Activated CD4-positive, alpha-beta T cell treated with anti-CD3 and anti-CD28 coated beads, Interleukin-2, amount 50 U/mL, for 48 hours (primary cell): ENCODE measurements at places on chromosomes 7 and 10.

- no peak for DNase-seq
These were observed 5.1 kb upstream of the HOXA11 start for GRCh38 chr7:27189997-27190748.

DNA sequence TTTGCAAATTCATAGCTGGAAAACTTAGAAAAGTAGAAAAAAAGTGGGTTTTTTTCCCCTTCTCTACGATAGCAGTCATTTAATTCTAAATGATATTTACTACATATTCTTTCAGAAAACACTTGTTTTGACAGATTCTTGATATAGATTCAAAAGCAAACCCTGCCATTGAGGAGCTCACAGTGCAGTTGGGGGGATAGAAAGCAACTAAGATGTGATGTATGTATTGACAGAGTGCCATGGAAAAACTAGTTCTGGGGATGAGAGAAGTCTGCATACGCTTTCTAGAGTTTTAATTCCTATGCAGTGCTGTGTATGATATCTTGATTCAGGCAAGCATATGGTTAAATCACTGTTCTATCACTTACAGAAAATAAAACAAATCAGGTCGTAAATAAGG, 436.6 kb upstream of the GHITM start:
- no peak for DNase-seq

DNA sequence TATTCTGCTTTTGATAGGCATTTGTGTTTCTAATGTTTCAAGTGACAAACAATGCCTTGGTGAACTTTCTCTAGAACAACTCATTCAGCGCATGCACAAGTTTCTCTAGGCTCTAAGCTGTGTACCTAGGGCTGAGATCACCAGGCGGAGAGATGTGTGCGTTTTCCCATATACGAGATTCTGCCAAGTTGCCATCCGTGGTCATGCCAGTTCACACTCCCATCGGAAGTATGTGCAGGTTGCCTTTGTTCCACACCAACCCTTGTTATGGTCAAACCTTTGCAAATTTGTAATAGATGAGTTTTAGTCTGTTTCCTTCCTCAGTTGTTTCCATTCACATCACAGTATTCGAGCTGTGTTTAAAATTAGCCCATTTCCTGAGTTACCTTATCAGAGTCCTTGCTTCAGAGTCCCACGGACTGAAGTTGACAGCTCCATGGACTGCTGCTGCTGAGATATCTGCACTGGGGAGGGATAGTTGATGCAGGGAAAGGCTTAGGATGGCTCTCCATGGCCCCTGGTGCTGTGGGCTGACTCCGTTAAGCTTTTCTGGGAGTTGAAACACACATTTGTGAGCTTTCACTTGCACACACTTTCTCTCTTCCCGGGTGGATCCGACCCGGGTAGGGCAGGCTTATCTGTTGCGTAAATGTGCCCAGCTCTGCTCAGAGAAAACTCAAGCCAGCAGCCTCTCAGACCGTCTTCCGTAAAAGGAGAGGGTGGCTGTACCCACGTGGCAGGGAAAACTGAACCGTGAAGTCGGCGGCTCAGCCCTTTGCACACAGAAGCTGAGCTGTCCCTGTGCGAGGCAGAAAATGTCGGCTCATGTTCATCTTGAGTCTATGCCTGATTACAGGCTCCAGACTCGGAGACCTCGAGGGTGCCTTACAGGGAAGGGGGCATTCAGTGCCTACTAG, 49.4 kb downstream of the HK1 start:
- DNase-seq, result peak; percentile 56

GRCh38 chr10:103186128-103186527, 6.9 kb downstream of the NT5C2 start:
- DNase-seq, result no peak

GRCh38 chr7:16754856-16755317, 1.3 kb downstream of the TSPAN13 start:
- no peak for DNase-seq

- DNase-seq, result no peak
These were observed 44.8 kb upstream of the HHEX start for GRCh38 chr10:92644921-92645320.

DNA sequence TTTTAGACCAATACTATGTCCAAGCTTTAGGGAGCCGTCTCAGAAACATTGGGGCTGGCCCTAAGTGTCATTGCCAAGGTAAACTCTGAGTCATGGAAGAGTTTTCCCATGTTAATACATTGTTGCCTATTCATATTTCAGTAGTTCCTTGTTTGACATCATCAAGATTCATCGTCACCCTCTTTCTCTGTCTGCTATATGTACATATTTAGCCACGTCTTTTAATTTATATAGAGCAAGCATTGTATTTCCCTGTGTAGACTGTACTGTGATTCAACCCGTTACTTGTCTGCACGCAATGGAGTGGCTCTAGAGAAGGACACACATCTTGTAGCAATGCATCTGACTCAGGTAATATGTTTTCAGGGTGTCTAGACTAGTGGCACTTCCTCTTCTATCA, 217.9 kb upstream of the TPK1 start:
- no peak for DNase-seq

DNA sequence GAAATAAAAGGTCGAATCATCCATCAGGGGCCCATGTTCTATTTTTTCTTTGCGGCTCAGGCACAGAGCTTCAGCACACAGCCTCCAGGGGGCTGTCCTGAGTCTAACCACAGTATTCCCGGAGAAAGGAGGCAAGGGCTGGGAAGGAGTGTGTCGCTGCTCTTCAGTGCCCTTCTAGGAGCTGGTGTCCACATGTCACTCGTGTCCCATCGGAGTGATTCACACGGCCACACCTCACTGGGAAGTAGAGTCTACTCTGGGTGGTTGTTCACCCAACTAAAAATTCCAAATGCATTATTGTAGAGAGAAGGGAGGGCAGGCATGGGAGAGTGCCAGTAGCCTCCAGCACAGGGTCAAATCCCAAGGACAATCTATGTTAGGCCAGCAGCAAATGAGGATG, 114.8 kb upstream of the LANCL2 start:
- no peak for DNase-seq

DNA sequence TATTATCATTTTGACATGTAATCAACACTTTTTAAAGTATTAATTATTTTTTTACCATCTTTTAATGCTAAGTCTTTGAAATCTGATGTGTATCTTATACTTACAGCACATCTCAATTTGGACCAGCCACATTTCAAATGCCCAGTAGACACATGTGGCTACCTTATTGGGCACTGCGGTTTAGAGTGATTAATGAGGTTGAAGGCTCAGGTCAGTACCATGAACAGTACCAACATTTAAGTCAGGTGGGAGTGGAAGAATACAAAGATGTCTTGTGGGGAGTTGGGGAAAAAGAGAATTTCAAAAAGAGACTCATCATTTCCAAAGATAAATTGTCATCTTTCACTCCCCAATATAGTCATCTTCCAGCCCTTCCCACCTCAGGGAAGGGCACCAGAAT, 40.5 kb downstream of the COL28A1 start:
- DNase-seq, result no peak

- no peak for DNase-seq
These were observed 19.4 kb upstream of the CABCOCO1 start for GRCh38 chr10:61643316-61643751.

GRCh38 chr10:77496941-77497420, 140.6 kb downstream of the KCNMA1 start:
- DNase-seq, result no peak

GRCh38 chr10:75472685-75473084, 41.3 kb downstream of the LRMDA start:
- DNase-seq, result no peak

- DNase-seq, result no peak
These were observed 158.0 kb upstream of the TNS3 start for GRCh38 chr7:47739891-47740290.

DNA sequence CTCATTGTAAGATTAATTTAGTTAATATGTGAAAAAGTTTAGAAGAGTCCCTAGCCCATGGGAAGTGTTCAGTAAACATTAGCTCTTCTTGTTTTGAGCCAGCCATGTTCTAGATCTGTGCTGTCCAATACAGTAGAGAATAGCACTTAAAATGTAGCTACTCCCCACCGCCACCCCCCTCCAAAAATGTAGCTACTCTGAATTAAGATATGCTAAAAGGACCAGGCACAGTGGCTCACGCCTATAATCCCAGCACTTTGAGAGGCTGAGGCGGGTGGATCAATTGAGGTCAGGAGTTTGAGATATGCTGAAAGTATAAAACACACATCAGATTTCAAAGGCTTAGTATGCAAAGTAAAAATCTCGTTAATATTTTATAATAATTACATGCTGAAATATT, 47.3 kb upstream of the MXI1 start:
- DNase-seq, result no peak

GRCh38 chr7:105691680-105692564, 110.6 kb upstream of the EFCAB10 start:
- peak; percentile 24 for DNase-seq

DNA sequence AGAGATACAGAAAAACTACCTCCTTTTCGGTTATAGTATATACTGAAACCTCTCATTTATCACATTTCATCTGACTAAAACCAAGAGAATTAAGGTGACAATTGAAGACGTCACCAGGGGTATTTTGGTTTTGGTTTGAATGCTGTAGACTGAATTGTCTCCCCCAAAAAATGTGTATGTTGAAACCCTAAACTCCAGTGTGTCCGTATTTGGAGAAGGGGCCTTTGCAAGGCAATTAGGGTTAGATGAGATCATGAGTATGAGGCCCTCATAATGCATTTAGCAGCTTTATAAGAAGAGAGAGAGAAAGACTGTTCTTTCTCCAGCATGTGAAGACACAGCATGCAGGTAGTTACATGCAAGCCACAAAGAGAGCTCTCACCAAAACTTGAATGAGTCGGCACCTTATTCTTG, 59.5 kb downstream of the CACNA2D1 start:
- no peak for DNase-seq

GRCh38 chr7:45061806-45062425, 26.9 kb downstream of the NACAD start:
- no peak for DNase-seq

DNA sequence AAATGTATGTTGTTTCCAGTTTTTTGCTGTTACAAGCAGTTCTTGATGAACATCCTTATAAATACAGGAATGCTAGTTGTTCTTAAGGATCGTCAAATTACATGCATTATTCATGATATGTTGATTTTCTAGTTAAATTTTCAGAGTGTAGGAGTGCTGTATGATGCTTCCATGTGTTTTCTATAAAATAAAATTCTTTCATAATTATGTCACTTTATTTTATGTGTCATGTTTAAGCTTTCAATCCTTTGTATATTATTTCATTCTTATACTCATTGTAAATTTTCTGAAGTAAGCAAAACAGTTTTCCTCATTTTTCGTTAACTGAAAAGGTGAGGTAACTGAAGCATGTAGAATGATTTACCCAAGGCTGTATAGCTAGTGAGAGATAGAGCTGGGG, 16.8 kb upstream of the MYPN start:
- DNase-seq, result no peak

- no peak for DNase-seq
These were observed 213.4 kb downstream of the USP6NL start for GRCh38 chr10:11397980-11398580.

DNA sequence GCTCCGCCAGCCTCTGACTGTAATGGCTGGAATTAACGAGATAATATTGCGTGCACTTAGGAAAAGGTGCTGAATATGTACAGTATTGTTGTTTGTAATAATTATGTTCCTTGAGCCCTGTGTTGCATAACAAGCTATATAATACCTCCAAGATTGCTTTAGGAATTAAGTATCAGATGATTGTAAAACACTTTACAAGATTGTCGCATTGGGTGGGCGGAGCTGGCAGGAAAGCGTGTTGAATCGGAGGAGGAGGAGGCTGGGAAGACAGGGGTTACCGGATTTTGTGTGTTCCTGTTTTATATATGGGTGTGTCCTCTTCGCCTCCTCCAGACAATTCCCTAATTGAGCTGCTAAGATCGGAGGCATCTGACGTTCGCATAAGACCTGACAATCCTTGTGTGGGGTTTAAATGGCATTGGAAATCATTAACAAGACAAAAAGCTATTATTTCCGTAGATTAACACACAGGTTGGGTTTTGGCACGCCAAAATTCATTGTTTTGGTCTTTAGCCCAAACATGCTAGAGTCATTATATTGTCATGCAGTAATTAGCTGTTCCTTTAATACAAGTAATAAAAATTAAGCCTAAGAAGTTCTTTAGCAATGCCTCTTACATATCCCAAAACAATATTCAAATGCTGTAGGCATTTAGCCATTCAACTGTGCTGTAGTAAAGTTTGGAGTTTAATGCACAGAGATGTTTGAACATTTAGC, 192.9 kb upstream of the SH2B2 start:
- DNase-seq, result no peak
